ENCODE measurements at places on chromosomes 5 and 9.

GRCh38 chr5:179623906-179624741 is 653 bp upstream of the HNRNPH1 start:
- peak; percentile 63 for DNase-seq

GRCh38 chr5:42064821-42065220 is 139.7 kb downstream of the FBXO4 start:
- no peak for DNase-seq

DNA sequence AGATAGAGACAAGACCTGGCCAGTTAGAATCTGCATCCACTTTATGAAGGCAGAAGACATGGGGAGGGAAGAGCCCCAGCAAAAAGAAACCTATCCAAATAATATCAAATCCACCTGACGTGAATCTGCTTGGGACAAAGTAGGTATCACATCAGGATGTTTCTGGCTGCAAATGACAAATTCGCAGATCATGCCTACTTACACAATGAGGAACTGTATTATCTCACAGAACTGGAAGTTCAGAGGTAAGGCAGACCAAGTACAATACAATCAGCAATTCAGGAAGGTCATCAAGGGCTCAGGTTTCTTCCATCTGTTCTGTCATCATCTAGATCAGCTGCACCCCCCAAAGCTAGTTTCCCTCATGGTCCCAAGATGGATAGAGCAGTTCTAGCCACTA is 13.2 kb upstream of the NR4A3 start:
- no peak for DNase-seq

DNA sequence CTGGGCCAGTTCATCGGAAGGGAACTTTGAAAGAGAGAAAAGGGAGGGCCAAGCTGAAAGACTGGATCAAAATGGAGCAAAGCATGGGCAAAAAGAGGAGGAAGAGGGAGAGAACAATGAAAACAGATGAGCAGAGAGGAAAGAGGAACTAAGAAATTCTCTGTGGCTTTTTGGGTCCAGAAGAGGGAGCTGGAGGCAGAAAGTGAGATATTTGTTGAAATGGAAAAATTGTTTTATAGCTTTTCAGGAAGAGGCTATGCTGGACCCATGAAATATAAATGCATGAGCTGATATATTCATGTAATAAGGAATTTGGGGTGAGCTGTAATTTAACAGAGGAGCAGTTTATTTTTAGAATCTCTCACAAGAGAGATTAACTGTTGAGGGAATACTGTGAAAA is 457.3 kb downstream of the DMAC1 start:
- DNase-seq = peak; percentile 40

GRCh38 chr5:160494451-160494850 is 72.8 kb downstream of the PTTG1 start:
- DNase-seq = no peak

DNA sequence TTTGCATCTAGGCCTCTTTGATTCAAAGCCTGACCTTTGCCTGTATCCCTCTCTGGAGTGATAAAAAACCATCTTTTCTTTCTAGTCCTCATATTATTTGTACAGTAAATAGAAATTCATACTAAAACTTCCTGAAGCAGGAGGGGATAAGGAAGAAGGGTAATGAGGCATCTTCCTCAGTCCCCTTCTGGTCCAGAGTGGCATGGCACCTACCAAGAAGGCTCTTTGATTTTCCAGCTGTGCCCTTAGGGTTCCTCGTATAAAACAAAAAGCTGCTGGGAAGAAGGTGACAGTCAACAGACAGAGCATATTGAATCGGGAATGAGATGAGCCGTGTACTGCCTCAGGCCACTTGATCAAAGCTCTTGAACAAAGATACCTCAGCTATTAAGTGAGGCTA is 71.9 kb upstream of the SPDL1 start:
- DNase-seq = no peak

GRCh38 chr5:172869691-172870090 is 35.6 kb downstream of the ERGIC1 start:
- DNase-seq = no peak

DNA sequence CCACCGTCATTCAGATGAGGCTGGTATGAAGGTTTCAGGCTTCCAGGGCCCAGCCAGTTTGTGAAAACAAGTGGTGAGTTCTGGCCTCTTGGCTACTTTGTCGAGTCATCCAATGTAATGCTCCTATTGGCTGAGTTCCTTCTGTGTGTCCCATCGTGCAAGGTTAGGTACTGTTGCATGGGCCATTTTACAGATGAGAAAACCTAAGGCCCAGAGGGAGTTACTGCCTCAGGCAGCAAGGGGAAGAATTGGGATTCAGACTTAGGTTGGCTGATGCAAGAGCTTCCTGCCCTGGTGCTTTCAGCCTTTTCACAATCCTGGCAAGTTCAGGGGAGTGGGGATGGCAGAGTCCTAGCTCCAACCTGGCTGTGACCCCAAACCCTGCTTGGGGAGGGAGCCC is 17.4 kb upstream of the PITX1 start:
- no peak for DNase-seq

DNA sequence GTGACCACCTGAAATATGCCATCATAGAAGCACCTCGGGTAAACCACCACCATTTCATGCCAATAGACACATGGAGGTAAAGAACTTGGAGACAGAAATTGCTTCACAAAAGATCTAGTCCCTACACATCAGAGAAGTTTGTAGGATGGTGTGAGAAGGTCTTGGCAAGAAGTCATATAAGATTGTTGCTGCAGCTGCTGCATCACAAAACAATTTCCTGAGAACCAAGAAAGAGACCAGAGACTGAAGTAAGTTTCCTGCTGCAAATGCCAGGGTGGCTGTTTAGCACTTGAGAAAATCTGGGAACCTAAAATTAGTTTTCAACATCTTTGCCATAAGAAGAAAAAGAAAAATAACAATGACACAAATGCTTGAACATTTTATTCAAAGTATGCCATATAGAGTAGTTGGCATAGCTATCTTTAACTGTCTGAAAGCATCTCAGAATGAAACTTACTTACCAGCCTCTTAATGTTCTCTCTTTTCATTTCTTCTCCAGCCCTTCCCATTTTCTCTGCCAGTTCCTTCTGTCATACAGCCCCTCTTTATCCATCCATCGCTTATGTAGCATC is 114.3 kb downstream of the KCTD16 start:
- peak; percentile 40 for DNase-seq

All from fibroblast of pulmonary artery (primary cell).